ENCODE measurements at places on chromosomes 11 and 22.

DNA sequence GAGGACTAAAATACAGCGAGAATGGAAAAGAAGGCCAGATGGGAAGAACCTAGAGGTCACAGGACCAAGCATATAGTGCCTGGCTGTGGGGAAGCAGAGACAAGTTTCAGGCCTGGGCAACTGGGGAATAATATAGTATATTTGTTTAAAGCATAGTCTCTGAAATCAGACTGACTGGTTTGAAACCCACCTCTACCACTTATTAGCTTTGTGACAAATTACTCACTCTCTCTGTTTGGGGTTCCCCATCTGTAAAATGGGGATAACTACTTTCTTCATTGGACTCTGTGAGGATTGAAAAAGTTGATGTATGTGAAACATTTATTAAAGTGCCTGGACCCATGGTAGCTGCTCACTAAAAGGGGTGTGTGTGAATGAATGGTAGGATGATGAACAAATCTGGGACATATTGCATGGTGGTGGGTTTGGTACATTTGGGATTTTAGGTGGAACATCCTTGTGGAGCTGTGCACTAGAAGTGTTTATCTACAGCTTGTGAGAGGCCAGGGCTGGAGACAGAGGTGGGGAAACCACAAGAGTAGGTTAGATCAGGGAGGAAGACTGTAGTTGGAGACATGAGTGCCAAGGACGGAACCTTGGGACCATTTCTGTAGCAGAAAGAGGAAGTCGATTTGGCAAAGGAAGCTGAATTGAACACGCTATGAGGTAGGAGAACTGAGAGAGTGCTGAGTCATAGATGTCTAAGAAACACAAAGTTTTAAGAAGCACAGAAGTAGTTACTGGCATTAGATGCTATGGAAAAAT lies 52.6 kb downstream of the SWAP70 start:
- DNase-seq = no peak

DNA sequence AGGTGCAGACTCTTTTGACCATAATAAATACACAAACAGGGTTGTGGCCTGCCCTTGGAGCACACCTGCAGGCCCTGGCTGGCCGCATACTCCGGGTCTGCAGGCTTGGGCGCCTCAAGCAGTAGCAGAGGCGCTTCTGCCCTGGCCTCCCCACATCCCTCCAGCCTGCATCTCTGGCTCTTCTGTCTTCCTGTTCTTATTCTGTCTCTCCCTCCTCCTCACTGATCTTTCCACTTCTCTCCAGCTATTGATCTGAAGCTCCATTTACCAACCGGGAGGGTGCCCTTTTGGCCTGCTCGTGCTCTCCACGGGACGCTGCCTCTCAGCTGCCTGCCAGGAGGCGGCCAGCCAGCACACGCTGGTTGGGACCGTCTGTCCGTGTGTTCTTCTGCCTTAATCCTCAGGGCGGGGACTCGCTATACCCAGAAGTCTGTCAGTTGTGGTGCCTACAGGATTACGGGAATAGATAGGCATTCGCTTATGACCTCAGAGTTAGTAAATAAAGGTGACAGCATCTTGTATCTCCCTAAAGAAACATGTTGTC lies 5.2 kb downstream of the UPB1 start:
- DNase-seq = no peak

DNA sequence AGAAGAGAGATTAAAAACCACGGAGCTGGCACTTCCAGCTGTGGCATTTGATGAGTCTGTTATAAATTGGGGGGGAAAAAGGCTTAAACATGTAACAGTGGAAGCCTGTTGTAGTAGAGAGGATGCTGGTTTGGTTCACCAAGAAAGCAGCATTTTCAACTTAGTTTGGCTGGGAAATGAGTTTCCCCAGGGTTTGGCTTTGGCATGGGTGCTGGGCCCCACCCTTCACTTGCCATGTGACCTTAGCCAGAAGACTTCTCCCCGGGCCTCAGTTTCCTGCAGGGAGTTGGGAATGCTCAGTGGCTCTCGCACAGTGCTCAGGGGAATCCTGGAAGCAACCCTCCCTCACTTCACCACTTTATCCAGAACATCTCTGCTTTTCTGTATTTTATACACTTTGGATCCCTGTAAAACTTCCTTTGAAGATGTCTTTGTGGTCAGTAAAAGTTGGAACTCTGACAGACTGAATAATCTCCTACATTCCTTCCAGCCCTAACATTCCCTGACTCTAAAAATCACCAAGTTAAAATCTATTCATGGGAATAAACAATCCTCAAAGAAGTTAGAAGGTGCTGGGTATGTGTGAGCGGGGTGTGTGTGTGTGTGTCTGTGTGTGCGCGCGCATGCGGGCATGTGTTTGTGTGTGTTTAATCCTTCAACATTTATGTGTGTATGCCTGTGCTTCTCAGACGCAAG lies 166.0 kb downstream of the TENM4 start:
- no peak for DNase-seq

- DNase-seq = no peak
Measured at GRCh38 chr11:104146943-104147342, 17.0 kb downstream of the PDGFD start.

DNA sequence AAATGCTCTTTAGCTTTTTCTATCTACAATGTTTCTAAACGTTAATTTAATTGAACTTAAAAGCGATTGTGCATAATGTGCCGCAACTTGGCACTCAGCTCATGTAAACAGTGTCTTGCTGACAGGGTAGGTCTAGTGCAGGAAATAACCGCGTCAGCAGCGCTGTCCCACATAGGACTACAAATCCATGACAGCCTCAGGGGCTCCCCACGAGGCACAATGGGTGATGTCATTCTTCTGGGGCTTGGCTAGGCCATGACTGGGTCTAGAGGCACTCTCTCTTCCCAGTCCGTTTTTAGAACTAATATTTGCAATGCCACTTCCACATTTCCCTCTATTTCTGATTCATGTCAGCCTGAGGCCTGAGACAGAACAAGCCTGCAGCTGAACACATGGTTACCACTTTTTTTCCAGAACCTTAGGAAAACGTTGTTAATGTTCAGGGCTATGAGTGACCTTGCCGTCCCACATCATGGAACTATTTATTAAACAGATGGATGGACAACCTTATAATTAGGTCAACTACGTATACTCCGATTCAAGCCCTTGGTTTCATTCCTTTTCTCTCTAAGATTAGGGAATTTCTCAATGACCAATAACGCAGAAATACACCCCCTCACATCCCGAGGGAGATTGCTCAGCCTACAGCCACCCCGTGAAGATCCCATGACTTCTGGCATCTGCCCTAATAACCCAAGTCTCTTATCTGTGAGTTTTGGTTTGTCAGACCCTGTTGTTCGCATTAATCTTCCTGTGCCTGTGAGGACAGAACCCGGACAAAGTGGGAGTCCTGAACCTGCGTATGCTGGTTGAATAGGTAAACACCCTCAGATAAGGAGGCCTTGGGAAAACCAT lies 19.4 kb upstream of the SNX32 start:
- DNase-seq = no peak

GRCh38 chr11:80321786-80322185 lies 881.0 kb upstream of the TENM4 start:
- no peak for DNase-seq

DNA sequence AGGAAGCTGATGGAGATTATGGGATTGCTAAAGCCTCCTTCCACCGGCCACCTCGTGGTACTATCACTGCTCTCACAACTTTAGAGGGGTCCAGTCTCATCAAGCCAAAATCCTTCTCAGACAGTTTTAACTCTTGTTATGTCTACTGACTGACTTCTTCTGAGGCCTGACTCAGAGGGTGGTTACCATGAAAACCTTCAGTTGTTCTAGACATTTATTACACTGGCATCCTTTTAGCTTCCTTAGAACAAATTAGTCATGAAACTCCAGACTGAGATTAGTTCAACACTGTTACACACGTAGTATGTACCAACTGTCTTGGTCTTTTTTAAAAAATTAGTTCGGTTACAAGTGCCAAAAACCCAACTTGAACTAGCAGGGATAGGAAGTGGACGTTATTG lies 7.5 kb downstream of the DIXDC1 start:
- DNase-seq = no peak

DNA sequence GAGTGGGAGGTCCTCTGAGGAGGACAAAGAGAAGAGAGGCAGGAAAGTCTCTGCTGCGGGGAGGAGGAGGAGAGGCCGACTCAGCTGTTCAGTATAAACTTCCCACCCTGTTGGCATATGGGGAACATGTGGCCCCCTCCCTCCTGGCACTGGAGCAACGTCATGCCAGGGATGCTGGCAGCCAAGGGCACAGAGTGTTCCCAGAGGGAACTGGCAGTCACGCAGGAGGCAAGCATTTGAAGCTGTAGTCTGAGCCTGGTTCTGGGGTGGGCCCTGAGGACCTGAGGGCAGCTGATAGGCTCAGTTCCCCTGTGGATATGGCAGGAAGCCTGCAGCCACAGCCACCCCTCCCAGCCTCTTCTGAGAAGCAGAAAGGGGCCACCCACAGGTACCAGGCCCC lies 67.1 kb upstream of the TSPAN18 start:
- DNase-seq = no peak

- DNase-seq = no peak
Measured at GRCh38 chr22:25777870-25778269, 35.9 kb downstream of the MYO18B start.
